ENCODE measurements at places on chromosomes 1 and 21.

DNA sequence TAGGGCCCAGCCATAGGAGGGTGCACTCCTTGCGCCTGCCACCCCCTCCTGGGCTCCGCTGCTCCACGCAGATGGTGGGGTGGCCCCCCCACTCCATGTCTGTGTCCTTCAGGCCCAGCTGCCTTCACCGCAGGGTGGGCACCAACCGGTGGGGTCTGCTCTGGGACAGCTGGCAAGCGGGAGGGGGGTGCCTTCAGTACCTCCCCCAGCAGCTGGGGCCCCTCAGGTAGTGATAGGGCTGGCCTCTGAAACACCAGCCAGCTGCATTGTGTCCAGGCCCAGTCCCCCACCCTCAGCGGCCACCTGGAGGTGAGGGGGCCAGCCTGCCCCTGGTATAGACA lies 360 bp downstream of the GJC2 start:
- no peak for DNase-seq

DNA sequence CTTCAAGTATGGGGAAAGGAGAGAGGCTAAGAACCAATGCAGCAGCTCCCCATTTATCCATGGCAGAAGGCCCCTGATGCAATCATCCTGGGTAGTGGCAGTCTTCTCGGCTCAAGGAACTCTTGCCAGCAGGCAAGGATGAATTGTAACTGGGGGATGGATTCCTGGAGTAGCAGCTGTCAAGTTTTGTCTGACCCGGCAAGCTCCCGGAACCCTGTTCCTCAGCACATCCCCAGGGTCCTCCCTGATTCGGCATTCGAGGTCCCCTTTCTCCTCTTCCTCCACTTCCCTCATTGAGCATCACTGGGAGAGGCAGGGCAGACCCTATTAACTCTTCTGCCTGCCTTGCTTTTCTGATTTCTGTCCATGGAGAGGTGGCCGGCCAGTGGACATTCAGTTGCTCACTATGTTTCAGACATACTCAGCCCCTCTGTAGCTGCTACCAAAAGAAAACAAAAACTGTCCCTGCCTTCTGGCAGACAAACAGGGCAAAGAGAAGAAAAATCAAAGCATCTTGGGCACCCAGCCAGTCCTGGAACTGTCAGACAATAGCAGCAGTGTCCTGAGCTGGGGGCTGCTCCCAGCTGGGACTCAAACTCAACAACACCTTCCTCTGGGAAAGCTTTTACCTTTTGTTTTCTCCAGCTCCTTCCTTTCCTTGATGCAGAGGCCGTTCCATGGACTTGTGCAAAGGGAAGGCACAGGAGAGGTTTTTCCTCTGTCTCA lies 5.6 kb upstream of the PTCH2 start:
- no peak for DNase-seq

GRCh38 chr1:53341521-53341895 lies 13.6 kb upstream of the LRP8 start:
- no peak for DNase-seq

GRCh38 chr1:3597599-3597964 lies 13.7 kb downstream of the MEGF6 start:
- no peak for DNase-seq

- DNase-seq = no peak
Measured at GRCh38 chr1:33149453-33150190, 32.2 kb downstream of the TRIM62 start.

GRCh38 chr21:27424601-27425000 lies 457.7 kb upstream of the ADAMTS5 start:
- no peak for DNase-seq

DNA sequence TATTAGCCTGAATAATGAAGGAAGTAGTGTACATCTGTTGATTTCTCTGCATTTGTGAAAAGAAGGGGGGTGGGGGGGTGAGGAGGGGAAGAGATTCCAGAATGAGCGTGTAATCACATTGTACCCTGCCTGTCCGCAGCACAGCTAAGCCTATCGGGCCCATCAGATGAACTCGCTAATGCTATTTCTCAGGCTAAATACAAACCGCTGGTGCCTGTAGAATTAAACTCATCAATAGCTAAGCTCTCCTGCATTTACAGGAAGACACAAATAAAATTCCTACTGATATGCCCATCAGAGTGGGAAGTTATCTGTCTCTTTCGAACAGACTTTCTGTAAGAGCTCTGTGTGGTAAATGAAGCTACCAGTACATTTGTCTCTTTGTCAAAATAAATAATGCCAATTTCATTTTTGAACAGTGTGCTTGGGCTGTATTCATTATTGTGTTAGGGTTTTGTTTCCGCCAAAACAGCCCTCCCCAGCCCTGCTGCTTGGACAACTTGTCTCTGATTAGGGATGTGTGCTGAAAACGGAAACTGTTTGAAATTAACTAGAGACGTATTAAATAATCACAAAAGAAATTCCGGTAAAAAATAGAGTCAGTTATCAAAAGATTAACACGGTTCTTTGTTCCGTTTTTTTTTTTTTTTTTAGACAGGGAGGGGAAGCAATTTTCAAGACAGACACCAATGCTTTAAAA lies 305.4 kb downstream of the TTLL7 start:
- DNase-seq = no peak
